Suppressor macrophage treated with lipopolysaccharide for 4 hours (primary cell): ENCODE measurements at places on chromosomes 4 and X.

- no peak for DNase-seq
Observed at GRCh38 chrX:68503836-68504636, 5.2 kb downstream of the YIPF6 start.

- peak; percentile 19 for DNase-seq
Observed at GRCh38 chrX:112874614-112875013, 34.0 kb upstream of the AMOT start.

DNA sequence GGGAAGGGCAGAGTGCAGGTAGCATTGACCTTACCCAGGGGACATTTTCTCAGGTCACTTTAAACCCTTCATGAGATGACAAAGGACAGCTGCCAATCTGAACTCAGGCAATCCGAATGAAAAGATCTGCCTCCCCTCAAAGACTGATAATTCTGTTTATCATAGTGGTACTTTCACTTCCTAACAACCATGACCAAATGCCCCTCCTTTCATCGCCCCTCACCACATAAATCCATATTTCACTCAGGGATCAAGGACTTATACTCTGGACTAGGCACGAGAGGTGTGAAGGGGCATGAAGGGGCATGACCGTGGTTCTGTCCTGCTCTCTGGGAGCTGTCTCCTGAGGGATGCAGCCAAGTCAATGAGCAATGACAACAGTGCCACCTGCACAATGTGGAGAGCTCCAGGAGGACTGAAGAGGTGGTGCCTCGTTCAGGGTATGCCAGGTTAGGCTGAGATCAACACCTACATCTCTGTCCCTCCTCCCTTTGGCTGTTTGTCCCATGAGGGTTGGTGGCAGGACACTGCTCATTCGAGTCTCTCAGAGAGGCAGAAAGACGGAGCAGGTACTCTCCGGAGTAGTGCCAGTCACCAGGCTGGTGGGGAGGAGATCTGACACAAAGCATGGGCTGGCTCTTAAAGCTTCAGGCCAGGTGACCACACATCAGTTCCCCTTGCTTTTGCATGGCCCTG lies 12.5 kb downstream of the HS3ST1 start:
- DNase-seq = no peak

DNA sequence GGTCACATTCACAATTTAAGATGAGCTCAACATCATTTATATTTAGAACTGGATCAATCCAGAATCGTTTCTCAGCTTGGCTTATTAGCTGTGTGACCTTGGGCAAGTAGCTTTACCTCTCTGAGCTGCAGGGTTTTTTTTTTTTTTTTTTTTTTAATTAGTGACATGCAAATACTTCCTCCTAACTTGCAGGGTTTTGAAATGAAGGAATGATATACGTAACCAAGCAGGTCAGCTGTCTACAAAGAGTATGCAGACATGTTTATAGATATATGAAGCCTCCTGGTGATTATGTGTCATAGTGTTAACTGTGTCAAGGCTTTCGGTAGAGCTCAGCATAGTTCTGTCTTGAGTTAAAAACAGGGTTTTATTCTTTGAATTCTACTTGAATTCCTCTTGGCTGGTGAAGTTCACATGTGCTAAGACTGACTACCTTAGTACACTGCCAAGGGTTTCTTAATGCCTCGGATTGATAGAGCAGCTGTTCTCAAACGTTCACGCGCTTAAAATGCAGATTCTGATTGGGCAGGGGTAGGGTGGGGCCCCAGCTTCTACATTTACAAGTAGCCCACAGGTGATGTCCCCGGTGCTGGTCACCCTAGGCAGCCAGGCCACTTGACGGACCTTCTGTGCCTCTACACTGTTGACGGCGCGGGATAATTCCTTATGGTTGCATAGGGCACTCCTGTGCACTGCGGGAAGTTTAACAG lies 654 bp upstream of the STS start:
- DNase-seq = peak; percentile 26

GRCh38 chr4:4990857-4991540 lies 28.3 kb downstream of the CYTL1 start:
- DNase-seq = peak; percentile 23

GRCh38 chrX:74779175-74779574 lies 146.1 kb downstream of the NEXMIF start:
- no peak for DNase-seq

DNA sequence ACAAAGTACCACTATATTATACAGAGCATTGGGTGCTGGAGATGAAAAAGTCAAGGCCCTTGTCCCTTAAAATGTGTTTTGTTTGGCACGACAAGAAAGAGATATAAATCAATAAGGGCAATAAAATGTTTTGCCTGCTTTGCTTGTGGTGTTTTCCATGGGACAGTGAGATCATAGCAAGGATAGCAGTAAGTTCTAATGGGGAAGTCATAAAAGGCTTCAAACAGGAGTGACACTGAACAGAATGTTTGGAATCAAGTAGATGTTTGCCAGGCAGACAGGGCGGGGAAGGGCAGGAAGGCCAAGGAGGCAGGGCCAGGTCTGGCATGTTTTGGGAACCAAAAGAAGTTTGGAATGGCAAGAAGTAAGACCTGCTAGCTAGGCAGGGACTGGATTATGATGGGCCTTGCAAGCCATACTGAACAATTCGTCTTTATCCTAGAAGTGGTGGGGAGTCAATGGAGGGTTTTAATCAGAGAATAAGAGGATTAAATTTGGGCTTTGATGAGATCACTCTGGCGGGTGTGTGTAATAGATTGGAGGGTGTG lies 16.4 kb downstream of the FGF2 start:
- no peak for DNase-seq

- no peak for DNase-seq
Observed at GRCh38 chrX:63012574-63012973, 338.6 kb downstream of the SPIN4 start.

GRCh38 chr4:109877400-109877799 lies 29.5 kb downstream of the LRIT3 start:
- no peak for DNase-seq

DNA sequence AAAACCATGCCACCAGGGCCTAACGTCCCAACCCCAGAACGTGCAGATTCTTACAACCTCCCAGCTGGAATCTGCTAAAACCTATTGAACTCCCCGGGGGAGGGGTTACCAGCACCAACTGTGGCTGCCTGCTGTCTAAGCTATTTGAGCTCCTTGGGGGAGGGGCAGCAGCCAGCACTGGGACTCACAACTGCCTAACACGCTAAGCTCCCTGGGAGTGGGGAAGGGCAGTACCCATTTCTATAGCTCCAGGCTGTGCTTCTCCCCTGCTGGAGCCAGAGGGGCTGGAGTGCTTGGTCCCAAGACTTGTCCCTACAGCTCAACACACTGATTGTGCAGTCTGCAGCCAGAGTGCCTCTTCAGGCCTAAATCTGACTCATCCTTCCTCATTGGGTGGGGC lies 459.8 kb upstream of the FGF16 start:
- no peak for DNase-seq

DNA sequence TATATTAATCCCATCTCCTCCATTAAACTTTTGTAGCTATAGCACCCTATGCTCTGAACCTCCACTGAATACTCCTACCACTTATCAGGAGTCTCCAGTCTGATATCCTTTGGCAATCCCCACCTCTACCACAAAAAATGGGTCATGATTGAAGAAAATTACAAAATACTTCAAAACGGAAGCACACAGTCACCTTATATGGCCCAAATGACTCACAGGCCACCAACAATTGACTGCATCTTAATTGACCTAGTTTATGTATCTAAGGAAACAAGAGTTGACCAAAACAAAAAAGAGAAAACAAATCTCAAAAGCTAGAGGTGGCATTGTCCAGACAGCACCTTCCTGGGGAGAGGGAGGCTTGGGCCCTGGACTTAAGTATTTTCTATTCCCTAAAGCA lies 120.0 kb upstream of the DIAPH2 start:
- peak; percentile 18 for DNase-seq

- no peak for DNase-seq
Observed at GRCh38 chrX:153952373-153953026, 8.1 kb upstream of the RENBP start.

DNA sequence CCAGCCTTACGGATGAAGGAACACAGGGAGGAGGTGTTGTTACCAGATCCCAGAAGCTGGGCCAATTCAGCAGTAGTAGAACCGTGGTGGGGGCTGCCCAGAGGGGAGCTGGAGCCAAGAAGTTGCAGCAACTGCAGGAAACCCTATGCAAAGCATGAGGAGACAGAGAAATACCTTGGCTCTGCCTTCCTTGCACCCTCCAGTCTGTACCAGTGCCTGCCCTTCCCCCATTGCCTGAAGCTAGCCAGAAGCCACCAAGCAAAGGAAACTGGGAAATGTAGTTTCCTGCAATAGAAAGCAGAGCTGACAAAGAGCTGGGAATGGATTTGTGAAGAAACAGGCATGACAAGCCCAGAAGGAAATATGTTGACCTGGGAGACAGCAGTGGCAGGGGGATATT lies 108.7 kb upstream of the FUNDC1 start:
- DNase-seq = no peak

DNA sequence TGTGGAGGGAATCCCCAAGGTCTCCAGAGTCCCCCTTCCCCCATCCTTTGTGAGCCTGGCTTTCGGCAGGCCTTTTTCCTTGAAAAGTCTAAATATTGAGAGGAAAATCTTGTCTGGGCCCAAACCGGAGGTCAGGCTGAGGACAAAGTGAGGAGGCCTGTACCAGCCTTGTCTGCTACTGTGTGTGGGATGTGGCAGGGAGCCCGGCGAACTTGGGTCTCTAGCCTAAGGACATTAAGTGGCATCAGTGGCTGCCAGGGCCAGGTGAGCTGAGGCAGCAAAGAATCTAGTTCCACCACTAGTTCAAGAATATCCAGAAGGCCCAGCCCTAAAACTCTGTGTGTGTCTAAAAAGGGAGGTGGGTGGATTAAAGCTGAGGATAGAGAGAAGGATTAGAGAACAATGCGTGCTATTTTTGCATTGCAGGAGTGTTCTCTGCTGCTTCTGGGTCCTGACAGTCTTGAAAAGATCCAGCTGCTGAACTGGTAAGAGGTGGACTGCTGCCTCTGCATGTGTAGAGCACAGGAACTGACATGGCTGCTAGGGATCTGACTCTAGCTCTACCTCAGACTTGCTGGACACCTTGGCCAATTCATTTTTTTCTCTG lies 1.2 kb upstream of the AMER1 start:
- no peak for DNase-seq

- DNase-seq = no peak
Observed at GRCh38 chrX:8663325-8663724, 68.6 kb downstream of the ANOS1 start.

DNA sequence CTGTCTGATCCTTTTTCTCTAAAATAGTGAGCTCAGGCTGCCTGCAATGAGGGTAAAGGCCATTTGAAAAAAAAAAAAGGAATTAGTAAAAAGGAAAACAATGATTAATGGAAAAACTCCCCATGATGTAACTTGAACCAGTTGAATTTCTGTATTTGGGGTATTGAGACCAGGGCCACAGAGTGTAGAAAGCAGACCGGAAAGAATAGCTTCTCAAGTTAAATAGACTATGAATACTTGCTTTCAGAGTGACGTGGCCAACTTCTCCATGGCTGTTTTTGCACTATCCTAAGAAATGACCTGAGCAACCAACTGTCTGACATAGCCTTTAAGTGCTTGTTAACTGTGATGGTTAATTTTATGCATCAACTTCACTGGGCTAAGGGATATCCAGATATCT lies 222.1 kb upstream of the INTU start:
- no peak for DNase-seq

GRCh38 chr4:88009871-88010270 lies 2.4 kb downstream of the PKD2 start:
- no peak for DNase-seq

- DNase-seq = peak; percentile 18
Observed at GRCh38 chr4:35975617-35976355, 268.5 kb downstream of the ARAP2 start.

DNA sequence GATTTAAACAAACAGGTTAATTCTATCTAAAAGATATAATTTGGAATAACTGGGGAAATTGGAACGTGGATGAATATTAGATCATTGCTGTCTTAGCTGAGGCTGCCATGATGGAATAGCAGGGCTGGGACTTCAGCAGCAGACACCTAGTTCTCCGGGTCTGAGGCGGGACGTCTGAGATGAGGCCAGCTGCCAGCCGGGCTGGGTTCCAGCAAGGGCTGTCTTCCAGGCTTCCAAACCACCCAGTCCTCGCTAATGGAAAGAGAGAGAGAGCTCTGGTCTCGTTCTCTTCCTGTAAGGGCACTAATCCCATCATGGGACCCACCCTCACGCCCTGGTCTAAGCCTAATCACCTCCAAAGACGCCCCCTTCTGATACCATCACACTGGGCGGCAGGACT lies 85.7 kb downstream of the ADRA2C start:
- DNase-seq = no peak

GRCh38 chrX:78659955-78660354 lies 827 bp upstream of the RTL3 start:
- DNase-seq = no peak

DNA sequence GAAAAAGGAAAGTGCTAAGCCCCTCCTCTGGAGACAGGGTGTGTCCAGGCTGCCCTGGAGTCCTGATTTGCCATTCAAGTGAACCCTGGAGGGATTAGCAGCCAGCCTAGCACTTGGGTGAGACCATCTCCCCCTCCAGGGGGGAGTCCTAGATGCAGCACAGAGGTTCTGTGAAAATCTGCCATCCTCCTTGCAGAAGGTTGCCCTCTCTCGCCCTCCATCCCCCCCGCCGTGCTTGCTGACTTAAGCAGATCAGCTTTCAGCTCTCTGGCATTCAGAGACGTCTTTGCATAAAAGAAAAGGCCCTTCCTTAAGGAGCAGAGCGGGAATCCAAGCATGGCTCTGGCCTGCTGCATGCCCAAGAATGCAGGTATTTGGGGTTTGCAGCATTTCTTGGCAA lies 102.1 kb upstream of the SCML1 start:
- DNase-seq = no peak

DNA sequence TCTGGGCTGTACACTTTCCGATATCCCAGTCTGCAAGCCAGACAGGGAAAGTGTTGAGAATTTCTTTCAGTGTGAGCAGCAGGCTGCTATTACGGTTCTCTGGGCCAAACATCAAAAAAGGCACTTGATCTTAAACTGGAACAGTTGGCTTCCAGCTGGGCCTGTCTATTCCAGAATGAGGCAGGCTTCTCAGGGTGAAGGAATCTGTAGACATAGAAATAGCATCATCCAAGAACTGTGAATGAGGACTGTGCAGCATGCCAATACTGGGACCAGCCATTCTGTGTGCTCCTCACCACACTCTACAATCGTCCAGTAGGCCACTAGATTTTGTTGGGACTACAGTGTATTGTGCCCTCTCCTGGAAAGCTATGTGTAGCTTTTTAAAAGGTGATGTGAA lies 31.1 kb downstream of the ART3 start:
- DNase-seq = no peak

DNA sequence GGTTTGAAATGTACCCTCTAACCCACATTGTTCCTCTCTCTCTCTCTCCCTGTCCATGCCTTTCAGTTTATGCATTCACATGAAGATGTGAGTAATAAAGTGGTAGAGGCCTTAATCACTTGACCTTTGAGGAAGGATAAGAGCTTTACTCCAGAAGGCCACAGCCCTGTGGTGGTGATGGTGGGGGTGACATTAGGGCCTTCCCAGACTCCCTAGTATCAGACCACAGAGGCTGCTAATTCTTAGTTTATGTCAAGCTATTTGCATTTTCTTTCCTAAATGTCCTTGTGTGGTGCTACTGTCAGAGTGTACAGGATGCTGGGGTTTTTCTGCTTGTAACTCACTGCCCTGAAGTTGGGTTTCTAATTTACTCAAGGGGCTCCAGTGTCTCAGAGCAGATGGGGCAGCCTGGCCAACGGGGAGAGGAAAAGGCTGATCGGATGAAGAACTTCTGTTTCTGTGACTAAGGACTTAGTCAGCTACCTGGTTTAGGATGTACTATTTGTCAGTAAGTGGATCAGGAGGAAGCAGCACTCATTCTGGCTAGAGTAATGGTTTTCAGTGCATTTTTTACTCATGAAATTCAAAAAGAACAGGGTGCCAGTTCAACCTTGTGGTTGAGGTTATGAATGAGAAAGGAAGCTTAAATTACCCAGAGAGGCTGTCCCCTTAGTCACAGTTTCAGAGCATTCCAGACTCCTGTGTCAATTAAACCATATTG lies 509.6 kb upstream of the DIPK2B start:
- DNase-seq = peak; percentile 52
